ENCODE measurements at places on chromosomes 7 and 10.

DNA sequence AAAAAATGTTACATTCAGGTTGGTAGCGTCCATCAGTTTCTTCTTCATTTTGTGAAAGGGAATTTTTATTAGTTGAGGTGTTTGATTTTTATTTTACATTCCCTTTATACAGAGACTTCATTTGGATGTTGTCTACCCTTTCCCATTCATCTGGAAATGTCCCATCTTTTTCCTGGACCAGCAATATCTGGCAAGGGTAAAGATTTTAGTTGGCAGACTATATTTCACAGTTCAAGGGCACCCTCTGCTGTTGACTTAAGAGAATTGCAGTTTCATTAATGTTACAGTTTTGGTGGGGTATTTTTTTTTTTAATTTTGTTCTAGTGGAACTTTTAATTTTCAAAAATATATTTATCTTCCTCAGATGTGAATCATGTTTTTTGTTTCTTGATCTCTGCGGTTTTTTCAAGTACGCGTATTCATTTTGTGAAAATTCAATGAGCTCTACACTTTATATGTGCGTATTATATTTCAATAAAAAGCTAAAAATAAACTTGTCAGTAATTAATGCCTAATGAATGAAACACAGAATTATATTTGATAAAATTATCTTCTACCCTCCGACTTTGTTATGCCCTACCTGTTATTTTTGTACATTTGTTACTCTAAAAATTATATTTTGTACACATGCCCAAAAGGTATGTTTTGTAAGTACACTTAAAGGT is 97.9 kb upstream of the KLF14 start:
- DNase-seq = no peak

DNA sequence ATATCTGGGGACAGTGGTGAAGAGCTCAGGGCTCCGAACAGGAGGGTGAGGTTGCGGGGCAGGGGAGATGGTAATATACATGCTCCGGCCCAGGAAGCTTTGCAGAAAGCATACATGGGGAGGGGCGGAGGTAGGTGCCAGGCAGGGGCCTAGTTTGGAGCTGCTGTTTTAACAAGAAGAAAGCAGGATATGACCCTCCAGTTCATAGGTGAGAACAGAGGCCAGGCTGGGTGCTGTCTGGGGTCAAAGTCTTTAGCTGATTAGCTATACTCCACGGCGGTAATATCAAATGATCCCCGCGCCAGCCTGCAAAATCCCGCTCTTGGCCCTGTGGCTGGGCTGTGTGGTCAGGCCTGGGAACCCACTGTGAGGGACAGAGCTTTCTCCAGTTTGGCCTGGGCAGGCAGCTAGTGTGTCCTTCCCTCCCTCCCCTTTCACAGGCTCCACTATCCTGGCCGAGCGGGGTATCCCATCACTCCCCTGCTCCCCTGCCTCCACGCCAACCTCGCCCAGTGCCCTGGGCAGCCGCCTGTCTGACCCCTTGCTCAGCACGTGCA is 95.6 kb downstream of the NEURL1 start:
- DNase-seq = no peak

DNA sequence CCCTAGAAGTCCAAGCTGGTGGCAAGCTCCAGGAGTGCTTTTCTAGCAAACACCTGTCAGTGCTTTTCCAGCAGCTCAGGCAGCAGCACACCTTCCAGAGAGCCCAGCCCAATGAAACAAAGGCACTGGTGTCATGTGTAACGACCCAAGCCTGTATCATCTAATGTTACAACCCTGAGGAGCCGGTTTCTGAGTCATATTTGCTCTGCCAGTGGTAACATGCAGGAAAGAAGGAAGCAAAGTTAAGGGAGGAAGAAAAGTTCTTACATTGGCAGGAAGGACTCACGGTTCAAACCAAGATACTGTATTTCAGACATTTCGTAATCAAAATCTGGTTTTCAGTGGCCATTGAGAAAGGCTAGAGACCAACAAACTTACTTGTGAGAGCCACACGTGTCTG is at the start of gene ANKRD22:
Gene ANKRD22, minus strand, starts transcription at position 139 of the 400 bp plus-strand sequence. CDS start 237 bp downstream, outside the sequence.
- DNase-seq = no peak

DNA sequence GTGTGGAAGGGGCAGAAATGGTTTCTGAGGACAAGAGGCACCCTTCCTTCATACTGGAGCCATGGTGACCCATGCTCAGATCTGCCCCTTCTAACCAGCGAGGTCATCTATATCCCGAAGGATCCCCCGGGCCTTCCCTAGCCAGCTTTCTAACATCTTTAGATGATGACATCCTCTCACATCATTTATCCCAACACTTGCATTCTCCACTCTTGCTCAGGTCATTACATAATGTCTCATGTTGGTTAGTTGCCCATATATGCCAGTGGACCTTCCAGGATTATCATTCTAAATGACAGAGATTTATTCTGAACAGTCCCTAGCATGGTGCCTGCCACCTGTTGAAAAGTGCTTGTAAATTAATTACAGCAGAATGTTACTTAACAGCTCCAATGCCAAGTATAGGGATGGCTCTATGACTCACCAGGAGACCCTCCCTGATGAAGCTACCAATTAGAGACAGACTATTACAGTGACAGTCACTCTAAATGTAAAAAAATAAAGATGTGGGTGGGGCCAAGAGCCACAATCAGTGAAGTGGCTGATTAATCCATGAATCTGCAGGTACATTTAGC is 22.6 kb upstream of the ABLIM1 start:
- no peak for DNase-seq

DNA sequence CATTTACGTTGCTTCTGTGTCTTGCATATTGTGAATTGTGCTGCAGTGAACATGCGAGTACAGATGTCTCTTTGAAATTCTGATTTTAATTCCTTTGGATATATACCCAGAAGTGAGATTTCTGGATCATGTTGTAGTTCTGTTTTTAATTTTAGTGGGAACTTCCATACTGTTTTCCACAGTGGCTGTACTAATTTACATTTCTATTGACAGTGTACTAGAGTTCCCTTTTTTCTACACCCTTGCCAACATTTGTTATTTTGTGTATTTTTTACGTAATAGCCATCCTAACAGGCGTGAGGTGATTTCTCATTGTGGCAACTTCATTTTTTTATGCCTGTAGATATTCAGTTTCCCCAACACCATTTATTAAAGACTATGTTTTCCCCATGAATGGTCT is 144.7 kb upstream of the INHBA start:
- DNase-seq = no peak

DNA sequence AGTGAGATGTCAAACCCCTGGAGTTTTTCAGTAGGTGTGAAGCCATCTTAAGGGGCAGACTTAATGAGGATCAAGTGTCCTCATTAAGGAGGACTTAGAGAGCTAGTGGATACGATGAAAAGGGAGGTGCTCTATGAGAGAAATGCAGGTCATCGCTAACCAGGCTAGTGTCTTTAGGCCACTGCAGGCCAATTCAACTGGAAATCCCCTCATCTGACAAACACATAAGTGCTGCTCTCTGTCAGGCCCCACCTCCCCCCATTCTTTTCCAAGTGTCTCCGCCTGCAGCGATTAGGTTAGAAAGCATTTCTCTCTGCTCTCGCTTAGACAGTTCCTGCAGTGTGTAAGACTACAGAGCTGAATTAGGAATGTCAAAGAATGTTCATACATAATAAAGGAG is 33.7 kb downstream of the RBM28 start:
- no peak for DNase-seq

- DNase-seq = no peak
Observed at GRCh38 chr10:3077940-3078630, 10.7 kb downstream of the PFKP start.

GRCh38 chr7:13880789-13881188 is 108.7 kb downstream of the ETV1 start:
- no peak for DNase-seq

GRCh38 chr10:107434201-107434600 is 269.7 kb upstream of the SORCS1 start:
- no peak for DNase-seq

GRCh38 chr10:119304541-119304940 is 97.2 kb downstream of the GRK5 start:
- DNase-seq = no peak

- no peak for DNase-seq
Observed at GRCh38 chr10:127447197-127447596, 101.9 kb upstream of the NPS start.

GRCh38 chr7:105934572-105935185 is 28.4 kb upstream of the CDHR3 start:
- no peak for DNase-seq

- no peak for DNase-seq
Observed at GRCh38 chr10:104446151-104446550, 92.5 kb downstream of the CFAP58 start.

DNA sequence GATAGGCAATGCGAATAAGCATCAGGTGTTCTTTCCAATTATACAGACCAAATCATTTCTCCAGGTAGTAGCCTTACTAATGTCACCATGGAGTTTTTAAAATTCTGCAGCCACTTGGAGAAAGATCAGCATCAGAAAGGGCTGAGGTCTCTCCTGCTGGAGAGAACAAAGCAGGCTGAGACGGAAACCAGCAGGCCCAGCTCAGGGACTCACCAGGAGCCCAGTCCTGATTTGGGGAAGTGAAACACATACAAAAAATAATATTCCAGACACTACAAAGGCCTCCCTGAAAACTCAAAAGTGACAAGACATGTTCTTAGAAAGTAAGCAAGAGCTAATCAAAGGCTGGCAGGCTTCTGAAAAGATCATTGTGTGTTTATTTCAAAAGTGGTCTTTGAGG is 207.1 kb upstream of the GHITM start:
- DNase-seq = no peak

DNA sequence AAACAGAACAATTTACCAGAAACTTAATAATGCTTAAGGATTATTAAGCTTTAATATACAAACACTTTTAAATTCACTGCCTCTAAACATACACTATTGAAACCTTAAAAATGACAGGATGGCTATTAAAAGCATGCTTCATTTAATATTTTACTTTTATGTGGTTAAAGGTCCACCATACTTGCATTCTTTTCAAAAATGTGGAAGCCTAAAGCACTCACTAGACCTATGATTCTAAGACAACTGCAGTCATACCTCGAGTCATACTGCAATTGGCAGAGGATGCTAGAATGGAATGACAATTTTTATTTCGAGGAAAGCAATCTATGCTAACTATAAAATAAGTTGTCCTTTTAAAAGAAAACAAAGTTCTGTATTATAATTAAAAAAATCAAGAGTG is 85.3 kb downstream of the PIP4K2A start:
- DNase-seq = no peak

GRCh38 chr10:72274730-72275350 is 1.1 kb downstream of the DDIT4 start:
- DNase-seq = peak; percentile 83

DNA sequence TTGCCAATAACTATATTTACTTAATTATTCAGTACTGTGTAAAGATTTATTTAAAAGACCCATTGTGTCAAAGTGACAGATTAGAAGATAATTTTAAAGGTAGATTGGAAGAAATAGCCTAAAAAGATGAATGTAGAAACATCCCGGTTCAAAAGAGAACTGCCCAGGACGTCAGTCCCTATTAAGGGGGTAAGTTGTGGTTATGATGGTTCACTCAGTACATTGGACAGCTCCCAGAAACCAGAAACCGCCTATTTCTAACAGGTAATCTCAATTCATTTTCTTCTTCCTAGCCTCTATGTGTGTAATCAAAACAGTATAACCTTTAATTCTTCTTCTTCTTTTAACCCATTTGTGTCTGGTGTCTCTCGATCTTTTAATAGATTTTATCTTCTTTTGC is 1.5 kb upstream of the FERD3L start:
- no peak for DNase-seq

DNA sequence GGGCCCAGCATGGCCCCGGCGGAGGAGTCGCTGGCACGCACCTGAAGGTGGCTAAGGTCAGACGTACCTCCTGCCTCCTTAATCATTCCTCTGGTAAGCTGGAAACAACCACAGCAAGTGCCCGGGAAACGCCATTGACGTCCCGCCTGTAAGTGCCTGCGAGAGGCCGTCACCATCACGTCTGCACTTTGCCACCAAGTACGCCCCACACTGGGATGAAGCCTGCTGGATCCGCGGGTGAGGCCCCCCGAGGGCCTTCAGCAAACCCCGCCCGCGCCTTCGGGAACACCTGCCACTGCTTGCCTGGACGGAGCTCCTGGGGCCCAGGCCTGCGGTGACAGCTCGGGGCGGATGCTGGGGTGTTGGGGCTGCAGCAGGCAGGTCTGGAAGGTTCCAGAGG is 12.5 kb downstream of the ADGRA1 start:
- DNase-seq = no peak

DNA sequence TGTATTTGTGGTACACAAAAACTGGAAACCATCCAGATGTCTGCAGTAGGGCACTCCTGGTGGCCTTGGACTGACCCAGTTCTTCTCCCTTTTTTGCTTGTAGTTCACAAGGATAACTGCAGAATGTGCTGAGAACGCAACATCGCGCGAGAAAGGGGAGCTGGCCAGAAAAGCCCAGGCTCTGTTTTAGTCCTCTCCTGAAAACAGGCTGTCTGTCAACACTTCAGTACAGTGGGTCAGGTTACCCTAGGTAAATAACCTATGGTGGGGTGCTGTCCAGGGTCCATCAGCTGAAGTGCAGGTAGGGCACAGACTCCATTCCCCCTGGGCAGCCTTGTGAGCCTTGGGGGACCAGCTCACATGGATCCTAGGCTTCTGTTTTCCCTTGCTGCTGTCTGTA is 495.8 kb downstream of the MDFIC start:
- no peak for DNase-seq

- DNase-seq = no peak
Observed at GRCh38 chr7:6359734-6360133, 87.3 kb upstream of the CYTH3 start.

DNA sequence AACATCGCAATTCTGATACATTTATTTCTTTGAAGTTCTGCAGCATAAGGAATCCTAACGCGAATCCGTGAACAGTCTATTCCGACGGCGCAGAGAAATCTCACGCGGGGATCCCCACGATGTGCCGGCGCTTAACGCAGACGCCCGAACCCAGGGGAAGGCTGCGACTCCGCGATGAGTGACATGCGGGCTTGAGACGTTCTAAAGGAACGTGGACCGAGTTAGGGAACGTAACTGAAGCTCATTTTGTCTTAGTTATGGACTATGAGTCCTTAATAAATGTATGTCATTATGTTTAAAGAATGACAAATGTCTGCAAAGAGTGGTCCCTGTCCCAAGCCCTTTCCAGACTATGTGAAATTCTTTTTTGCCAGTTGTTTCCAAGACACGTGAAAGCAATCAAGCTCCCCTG is 995 bp upstream of the PARD3 start:
- no peak for DNase-seq

GRCh38 chr10:14405076-14406065 is 74.6 kb upstream of the FRMD4A start:
- DNase-seq = no peak

DNA sequence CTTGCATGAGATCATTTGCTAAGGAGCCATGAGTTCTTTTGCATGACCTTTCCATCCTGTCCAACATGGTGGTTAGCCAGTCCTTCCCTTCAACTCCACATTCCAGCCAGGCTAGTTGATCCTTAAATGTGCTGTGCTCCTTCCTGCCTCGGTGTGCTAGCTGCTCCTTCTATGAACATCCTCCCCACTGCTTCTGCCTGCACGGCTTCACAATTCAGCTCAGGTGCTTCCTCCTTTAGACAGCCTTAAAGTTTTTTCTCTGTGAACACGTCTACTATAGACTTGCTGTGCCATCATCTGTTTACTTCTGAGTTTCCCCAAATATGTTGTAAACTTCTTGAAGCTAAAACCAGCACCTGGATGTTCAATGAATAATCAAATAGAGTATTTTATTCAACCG is 95.5 kb downstream of the OTUD1 start:
- no peak for DNase-seq

GRCh38 chr10:87054373-87055295 is 34.5 kb downstream of the FAM25A start:
- no peak for DNase-seq
